NCI-H1930 (cell line): ENCODE measurements at places on chromosomes 11 and 22.

DNA sequence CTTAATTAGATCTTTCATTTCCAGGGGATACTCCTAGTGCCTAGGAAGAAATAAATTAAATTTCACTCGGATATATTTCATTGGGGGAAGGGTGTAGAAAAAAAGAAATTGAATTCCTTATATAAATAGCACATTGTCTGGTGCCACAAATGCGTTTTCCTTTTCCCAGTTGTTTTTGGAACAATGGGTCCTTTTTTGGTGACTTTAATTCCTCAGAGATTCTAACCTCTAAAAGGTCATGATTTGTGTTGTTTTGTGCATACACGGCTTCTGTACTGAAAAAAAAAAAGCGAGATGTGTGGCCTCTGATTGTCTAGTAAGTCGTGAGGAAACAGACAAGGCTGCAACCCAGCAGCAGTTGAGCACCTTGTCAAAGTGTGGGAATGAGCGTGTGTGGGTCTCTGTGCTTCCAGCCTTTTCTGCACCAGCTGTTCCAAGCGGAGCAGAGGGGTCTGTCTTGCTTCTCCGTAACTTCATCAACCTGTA, 64.5 kb upstream of the CRTAM start:
- DNase-seq = no peak

GRCh38 chr11:69064394-69064957, 15.7 kb downstream of the TPCN2 start:
- DNase-seq = no peak

DNA sequence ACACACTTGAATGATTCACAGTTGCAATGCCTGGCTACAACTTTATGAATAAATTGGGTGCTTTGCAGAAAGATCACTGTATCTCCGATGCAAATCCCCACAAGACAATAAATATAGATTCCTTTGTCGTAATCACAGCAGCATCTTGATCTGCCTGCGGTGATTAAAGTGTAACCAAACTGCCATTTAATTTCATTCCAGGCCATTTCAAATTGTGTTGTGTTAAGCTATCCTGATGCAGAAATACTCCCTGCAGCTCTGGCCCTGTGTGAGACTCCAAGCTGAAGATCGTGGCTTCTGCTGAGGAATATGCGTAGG, 40.8 kb upstream of the B3GAT1 start:
- no peak for DNase-seq

- no peak for DNase-seq
Observed at GRCh38 chr11:32434356-32435151, 785 bp downstream of the WT1 start.

- no peak for DNase-seq
Observed at GRCh38 chr22:36472689-36473088, 8.8 kb downstream of the TXN2 start.

GRCh38 chr11:124961972-124962609, 8.1 kb downstream of the CCDC15 start:
- no peak for DNase-seq

GRCh38 chr11:22730319-22730718, 63.9 kb downstream of the GAS2 start:
- no peak for DNase-seq

- DNase-seq = no peak
Observed at GRCh38 chr11:133403900-133404299, 128.4 kb downstream of the OPCML start.
